ENCODE measurements at places on chromosomes 7 and 10.

DNA sequence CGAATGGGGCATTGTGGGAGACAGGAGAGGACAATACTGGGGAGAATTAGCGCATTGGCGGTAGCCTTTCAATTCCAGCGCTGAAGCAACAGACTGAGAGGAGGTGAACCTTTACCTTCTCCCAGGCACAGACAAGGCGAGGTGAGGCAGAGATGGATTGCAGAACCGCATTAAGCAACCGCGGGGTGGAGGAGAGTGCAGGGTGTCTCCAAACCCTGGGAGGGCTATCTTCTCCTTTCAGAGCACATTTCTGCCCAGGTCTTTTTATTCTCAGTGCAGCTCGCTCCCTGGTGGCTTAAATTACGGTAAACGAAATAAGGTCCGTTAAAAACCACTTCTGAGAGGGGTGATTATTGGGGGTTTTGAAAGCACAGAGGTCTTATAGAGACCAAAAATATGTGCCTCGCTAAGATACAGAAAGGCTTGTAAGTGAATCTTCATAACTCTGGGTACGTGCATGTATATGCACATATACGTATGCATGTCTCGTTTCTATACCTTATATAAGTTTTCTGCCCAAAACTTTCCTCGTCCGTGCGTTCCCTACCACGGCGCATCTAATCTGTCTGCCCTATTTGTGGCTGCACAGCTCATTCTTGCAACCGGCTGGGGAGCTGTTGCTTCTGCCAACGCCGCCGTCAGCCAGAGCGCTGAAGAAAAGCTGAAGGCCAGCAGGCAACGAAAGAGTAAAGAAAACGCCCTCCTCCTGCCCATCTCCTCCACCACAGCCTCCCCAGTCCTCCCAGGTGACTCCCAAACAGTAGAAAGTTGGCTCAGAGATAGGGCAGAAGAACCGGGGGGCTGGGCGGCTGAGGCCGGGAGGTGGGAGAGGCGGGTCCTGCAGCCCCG is 895 bp upstream of the ZNF804B start:
- DNase-seq: no peak

- DNase-seq: no peak
Measured at GRCh38 chr10:104045151-104046089, 40.3 kb downstream of the COL17A1 start.

DNA sequence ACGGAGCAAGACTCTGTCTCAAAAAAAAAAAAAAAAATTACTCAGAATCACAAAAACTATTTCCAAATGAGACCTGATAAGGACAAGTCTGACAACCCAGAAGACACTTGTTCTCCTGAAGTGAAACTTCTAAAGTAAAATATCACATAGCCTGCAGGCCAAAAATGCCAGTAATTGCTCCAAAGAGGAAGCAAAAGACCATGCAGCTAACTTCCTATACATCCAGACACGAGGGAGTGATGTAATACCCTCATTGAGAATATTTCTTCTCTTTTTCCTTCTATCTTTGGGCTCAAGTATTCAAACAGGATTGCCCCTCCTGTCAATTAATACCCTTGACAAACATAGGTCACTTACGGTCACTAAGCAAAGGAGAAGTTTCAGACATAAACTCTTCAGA is 31.2 kb downstream of the ARMH3 start:
- DNase-seq: no peak

DNA sequence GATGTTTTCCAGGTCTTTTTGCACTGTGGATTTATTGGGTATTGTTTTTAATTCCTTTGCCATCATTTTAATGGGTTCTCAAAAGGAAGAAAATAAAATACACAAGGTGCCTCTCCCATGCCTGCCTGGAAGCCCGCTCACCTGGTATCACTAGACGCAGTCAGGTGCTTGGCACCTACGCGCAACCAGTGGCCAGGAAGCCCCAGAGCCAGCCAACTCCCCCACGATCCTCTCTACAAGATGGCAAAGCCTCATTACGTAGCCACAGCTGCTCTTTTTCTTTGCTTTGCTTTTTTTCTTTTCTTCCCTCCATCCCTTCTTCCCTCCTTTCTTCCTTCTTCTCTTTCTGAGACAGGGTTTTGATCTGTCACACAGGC is 34.3 kb downstream of the BAIAP2L1 start:
- DNase-seq: no peak

GRCh38 chr10:66843396-66843795 is 82.4 kb upstream of the LRRTM3 start:
- DNase-seq: no peak

DNA sequence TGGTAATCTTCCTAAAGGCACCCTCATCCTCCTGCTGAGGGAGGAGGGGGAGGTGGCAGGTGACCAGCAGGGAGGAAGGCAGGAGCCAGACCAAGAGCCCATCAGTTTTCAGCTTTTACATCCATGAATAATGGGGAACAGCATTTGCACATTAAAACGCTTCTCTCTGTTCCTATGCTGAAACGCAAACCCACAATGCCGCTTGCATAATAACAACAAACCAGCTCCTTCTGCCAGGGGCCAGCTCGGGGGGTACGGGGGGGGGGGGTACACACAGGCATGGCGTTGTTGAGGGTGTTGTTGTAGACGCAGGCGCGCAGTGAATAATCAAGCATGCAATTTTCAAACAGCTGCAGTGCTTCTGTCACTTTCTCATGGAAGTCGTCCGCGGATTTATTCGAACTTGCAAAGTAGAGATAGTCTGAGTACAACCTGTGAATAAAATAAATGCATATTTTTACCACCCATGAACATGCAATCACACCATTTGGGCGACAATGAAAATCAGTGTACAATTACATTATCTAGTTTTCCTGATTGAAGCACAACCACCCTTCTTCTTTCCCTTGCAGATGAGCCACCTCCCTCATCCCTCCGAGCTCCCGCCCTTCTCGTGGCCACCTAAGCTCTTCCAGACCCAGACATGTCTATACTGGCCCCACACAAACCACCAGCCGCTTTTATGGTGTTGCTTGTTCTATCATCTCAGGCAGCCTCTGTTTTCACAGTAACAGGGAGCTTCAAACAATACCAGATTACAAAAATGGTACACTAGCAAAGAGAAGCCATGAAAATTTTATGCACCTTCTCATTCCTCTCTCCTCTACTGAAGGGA is 72.2 kb downstream of the CHST15 start:
- DNase-seq: no peak

DNA sequence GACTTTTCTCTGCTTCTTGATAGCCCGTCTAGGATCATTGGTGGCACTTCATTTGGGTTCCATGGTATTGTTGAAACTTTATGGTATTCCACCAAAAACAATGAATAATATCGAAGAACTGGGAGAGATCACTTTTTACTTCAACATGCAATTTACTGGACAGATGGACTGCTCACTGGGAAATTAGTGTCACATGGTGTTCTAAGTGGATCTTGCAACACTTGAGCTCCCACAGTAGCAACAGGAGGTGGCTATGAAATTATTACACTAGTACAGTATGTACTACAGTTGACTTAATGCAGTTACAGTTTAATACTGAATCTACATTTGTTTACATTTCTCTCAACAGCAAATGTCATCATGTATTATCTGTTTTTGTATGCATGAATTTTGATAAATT is 997.3 kb downstream of the REEP3 start:
- no peak for DNase-seq

GRCh38 chr7:33950047-33950714 is 44.8 kb downstream of the BMPER start:
- no peak for DNase-seq

- no peak for DNase-seq
Measured at GRCh38 chr10:81704596-81704995, 170.4 kb upstream of the NRG3 start.

Data from CD4-positive, alpha-beta T cell (primary cell).